ENCODE measurements at places on chromosomes 12 and 14.

DNA sequence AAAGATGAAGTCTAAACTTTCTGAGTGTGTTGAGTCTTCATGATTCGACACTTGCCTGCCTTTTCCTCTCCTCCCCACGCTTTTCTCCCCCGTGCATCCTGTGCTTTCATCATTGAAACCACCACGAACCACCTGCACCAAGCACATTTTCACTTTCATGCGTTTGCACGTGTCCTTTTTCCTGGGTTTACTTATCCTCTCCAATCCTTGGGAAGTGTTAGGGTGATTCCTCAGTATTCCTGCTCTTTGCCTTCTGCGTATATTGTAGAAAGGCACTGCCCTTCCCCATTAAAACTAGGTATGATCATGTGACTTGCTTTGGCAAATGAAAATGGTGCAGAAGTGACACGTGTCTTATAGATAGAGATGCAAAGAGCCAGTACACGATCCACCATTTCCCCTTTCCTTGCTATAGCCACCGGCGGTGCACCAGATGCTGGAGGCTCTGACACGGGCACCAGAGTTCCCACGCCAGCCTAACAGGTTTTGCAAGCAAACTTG, 106.6 kb downstream of the BRMS1L start:
- DNase-seq: no peak

DNA sequence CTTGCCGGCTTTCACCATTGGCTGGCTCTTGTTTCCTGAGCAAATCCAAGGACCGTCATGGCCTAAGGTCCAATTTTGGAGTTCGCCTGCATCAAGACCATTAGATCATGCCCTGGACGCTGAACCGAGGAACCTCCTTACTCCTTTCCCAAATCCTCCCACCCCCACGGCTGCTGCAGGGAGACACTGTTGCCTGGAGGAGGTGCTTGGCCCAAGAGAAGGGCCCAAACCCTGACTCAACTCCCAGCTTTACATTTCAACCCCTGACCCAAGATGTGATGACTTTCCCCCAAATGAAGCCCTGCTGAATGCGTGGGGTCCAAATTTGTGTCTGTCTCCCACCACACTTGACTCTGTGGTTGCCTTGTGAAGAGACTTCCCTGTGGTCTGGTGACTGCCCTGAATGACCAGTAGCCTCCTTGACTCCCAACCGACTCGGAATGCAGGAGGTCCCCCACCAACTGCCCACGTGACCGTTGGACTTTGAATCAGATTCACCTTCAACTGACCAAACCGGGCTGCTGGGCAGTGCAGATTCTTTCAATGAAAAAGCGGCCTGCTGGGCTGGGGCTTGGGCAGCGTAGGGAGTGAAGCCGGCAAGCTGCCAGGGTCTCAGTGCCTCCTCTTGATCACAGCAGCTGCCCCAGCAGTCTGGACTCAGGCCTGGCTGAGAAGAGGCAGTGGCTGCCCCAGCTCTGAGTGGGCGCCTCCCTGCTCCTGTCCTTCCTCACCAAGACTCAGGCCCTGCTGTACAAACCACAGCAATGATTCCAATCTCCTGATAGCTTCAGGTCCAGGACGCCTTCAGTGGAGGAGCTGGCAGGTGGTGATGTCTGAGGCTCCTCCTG, 46.7 kb upstream of the OASL start:
- no peak for DNase-seq

- no peak for DNase-seq
These were observed 59.7 kb downstream of the TRPV4 start for GRCh38 chr12:109773384-109774011.

GRCh38 chr12:8609061-8609570, 3.5 kb downstream of the AICDA start:
- DNase-seq: no peak

GRCh38 chr12:98744680-98745079, 99.6 kb downstream of the APAF1 start:
- no peak for DNase-seq

Data from activated T-helper 9 cell treated with anti-CD3 and anti-CD28 coated beads, Interleukin-2, amount 50 U/mL, for 16 hours (primary cell).